ENCODE measurements at places on chromosomes 16 and 17.

DNA sequence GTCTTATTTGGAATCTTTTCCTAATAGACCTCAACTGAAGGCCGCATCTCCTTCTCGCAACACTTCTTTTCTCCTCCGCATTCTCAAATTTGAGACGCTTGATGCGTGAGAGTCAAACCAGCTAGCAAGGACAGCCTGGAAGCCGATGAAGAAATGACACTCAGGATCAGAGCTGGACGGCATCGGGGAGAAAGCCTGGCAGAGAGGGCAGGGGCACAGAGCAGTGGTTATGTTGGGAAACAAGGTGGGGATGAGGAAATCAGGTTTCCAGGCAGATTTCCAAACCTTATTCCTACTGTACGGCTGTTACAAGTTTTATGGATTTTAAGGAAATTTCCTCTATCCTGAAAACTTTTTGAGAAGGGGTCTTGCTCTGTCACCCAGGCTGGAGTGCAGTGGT lies 164.6 kb upstream of the RPH3AL start:
- no peak for DNase-seq

DNA sequence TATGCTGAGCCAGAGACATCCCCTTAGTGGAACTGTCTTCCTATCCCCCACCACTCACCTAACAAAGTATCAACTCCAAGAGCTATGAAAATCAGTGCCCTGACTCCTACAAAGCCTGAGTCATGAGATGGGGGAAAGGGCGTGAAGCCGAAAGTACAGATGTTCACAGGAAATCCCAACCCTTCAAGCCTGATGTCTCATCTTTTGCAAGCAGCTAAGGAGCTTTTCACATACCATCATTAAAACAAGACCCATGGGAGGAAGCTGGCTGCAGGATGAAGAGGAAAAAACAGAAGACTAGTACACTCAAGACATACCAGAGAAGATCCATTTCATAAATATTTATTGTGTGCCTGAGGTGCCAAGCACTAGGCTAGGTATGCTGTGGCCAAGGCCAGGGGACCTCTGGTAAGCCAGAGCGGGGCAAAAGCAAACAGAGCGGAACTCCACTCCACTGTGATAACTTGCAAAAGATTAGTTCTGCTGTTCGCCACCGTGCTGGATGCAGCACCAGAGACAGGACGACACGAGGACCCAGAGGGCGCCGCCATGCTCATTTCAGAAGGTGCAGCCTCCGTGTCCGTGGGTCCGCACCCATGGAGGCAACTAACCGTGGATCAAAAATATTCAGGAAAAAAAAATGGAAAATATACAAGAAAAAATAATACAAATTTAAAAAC lies 4.5 kb upstream of the MNT start:
- DNase-seq, result no peak

DNA sequence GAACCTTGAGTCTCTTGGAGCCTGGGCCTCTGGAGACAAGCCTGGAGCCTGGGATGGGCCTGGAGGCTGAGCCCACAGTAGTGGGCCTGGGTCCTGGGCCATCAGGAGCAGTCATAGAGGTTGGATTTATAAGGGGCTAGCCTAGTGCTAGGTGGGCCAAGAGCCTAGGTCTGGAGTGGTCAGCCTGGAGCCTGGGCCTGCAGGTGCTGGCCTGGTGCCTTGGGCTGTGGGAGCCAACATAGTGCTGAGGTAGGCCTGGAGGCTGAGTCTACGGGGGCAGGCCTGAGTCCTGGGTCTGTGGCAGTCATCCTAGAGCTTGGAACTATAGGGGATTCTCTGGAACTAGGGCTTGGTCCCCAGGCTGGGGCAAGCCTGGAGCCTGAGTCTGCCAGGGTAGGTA lies 414.1 kb downstream of the XYLT1 start:
- no peak for DNase-seq

DNA sequence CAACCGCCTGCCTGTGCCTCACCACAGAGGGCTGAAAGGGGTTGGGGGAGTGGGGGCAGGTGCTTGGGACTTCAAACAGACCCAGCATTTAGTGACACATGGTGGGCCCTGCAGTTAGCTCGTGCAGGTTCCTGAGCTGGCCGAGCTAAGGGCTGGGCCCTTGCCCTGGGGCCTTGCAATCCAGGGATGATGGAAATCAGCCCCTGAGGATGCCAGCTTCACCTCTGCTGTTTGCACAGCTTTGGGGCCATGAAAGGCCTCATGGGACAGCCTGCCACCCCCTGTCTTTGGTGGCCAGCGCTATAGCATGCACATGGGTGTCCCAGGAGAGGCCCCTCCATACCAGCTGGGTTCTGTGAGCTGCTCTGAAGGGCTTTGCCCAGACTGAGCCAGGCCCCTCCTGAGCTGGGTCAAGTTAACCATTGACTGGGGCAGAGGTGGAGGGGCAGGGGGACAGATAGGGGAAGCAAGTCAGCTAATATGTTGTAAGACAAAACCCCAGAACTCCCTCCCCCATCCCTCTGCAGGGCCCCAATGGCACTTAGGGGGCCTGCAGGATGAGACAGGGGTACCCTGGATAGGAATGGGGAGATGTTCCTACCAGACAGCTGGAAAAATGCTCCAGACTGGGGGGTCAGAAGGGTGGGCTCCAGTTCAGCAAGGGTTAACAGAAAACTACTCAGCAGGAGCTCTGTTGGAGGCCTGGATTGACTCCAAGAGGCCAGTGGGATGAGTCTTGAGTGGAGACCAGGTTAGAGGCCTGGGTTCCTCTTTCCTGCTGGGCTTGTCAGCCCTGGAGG lies 692 bp downstream of the PRR15L start:
- no peak for DNase-seq

GRCh38 chr16:17769065-17769464 lies 298.3 kb upstream of the XYLT1 start:
- no peak for DNase-seq

DNA sequence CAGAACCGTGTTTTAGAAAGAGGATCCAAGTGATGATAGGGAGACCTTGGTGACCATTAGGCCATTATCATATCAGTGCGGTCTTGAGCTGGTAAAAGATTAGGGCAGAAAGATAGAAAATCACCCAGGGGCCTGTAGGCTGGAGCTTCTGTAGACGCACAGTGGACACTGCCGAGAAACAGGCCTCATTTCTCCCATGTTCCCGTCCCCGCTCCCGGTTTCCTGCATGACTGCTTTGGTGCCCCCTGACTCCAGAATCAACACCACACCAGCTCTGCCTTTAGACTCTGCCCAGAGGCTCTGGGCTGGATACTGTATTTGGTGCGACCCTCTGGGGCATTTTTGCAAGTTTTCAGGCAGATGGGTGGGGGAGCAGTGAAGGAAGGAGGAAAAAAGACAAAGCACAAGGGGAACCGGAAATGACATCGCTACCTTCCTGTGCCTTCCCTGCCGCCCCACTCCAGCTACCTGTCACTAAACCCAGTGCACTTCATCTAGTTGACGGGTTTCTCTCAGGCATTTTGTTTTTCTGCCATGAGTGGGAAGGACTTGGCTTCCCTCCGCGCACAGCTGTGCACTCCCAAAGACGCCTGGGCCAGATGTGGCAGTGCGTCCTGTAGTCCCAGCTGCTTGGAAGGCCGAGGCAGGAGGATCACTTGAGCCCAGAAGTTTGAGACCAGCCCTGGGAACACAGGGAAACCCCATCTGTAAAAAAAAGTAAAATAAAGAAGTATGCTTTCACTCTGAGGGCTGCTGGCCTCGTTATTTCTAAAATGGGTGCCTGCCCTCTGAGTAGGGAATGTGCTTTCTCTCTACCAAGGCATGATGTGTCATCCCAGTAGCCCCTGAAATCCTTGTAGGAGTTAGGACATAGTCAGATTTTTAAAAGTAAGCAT lies 214.1 kb downstream of the RPTOR start:
- DNase-seq, result no peak

DNA sequence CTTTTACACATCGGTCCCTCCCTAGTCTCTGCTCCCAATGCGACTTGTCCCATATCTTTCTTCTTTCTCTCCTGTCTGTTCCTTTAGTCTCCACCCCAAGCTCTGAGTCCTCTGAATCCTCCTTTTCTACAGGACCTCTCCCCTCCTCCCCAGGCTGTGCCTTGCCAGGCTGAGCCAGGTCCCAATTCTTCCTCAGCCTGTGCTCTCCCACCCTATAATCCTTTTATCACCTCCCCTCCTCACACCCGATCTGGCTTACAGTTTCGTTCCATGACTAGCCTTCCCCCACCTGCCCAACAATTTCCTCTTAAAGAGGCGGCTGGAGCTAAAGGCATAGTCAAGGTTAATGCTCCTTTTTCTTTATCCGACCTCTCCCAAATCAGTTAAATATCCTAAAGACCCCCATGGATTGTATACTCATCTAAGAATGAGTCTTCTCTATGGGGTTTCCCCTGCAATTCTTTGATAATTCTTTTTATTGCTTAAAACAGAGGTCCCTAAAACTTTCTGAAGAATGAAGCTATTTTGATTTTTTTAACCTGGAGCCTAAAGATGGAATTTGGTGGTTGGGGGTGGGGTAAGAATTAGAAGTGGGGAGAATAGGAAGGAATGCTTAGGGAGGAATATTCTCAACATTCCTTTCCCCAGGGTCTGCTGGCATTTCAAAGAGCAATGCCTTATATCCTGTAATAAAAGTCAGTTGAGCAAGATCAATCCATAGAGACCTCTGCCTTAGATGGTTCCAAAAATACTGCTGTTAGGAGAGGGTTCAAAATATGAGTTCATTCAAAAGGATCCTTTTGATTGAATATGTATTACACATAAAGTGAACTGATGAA lies 102.8 kb downstream of the MYO1D start:
- no peak for DNase-seq

- no peak for DNase-seq
Measured at GRCh38 chr17:60372790-60373483, 19.0 kb downstream of the USP32 start.

DNA sequence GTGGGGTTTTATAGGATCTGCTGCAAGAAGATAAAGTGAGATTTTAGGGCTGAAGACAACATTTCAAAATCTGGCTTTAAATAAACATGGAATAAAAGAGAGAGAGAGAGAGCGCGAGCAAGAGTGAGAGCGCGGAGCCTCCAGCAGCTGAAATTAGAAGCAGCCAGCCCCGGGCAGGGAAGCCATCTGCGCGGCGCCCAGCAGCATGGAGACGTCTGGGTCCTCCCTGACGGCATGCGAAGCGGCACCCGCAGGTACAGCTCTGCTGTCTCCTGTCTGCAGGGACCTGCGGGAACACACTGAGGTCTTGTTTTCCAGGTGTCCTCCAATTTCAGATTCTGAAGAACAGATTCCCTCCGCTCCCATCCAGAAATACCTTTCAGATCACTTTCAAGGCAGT lies 7.9 kb upstream of the BAIAP2 start:
- DNase-seq, result no peak
